Endothelial cell of umbilical vein (primary cell): ENCODE measurements at places on chromosomes 13 and 19.

GRCh38 chr13:66154354-66154753 is 1075.8 kb downstream of the PCDH9 start:
- no peak for DNase-seq

GRCh38 chr19:19192910-19193423 is 909 bp downstream of the RFXANK start:
- DNase-seq, result no peak

- peak; percentile 68 for DNase-seq
Observed at GRCh38 chr19:40797963-40798682, 868 bp upstream of the EGLN2 start.

- no peak for DNase-seq
Observed at GRCh38 chr19:30349131-30349730, 23.0 kb upstream of the ZNF536 start.

DNA sequence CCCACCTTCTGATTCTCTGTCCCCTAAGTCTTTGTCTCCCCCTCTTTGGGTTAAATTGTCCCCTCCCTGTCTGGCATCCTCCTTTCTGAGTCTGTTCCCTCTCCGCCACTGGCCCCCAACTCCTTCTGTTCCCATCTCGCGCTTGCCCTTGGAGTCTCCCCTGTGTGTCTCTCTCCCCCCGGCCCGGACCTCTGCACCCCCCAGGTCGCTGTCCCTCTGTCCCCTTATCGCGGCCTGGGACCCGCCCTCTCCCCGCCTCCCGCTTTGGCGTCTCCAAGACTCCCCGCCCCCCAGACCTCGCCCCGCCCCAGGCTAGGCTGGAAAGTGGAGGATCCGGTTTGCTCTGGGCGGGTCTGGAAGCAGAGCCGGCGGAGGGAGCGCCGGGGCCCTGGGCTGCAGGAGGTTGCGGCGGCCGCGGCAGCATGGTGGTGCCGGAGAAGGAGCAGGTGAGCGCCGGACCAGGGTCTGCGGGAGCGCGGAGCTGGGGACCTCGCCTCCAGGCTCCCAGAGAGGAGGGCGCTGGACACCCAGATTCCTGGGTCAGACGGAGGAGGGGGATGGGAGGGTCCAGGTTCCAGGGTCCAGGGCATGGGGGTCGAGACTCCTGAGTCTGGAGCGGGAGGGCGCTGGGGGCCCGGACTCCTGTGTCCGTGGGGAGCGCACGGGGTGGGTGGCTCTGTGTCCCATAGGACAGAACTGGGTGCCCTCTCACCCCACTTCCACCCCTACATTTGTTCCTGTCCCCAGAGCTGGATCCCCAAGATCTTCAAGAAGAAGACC is at the start of gene TRPM4:
TSS of gene TRPM4 (plus strand) at position 348 of the 780 bp plus-strand sequence. CDS start at position 423, 75 bp downstream.
- peak; percentile 73 for DNase-seq

- DNase-seq, result no peak
Observed at GRCh38 chr19:6983448-6983847, 37.8 kb downstream of the MBD3L2B start.

GRCh38 chr13:80655778-80656511 is 315.0 kb upstream of the SPRY2 start:
- DNase-seq, result no peak

GRCh38 chr13:86098511-86098910 is 299.3 kb upstream of the SLITRK6 start:
- DNase-seq, result no peak

DNA sequence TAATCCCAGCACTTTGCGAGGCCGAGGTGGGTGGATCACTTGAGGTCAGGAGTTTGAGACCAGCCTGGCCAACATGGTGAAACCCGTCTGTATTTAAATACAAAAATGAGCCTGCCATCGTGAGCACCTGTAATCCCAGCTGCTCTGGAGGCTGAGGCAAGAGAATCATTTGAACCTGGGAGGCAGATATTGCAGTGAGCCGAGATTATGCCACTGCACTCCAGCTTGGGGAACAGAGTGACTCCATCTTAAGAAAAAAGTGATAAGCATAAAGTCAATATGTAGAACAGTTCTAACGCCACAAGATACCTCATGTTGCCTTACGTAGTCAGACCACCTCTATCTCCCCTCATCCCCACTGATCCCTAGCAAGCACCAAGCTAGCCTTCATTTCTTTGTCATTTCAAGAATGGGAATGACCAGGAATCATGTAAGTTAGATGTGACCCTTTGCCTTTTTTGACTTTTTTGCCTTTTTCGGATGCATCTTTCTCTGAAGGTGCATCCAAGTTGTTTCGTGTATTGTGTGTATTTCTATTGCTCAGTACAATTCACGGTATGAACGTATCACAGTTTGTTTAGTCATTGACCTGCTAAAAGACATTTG is 6.4 kb downstream of the RPL21 start:
- DNase-seq, result no peak

- DNase-seq, result no peak
Observed at GRCh38 chr19:1619094-1619439, 13.8 kb upstream of the UQCR11 start.

- DNase-seq, result peak; percentile 3
Observed at GRCh38 chr13:38950987-38951386, 39.6 kb downstream of the STOML3 start.

DNA sequence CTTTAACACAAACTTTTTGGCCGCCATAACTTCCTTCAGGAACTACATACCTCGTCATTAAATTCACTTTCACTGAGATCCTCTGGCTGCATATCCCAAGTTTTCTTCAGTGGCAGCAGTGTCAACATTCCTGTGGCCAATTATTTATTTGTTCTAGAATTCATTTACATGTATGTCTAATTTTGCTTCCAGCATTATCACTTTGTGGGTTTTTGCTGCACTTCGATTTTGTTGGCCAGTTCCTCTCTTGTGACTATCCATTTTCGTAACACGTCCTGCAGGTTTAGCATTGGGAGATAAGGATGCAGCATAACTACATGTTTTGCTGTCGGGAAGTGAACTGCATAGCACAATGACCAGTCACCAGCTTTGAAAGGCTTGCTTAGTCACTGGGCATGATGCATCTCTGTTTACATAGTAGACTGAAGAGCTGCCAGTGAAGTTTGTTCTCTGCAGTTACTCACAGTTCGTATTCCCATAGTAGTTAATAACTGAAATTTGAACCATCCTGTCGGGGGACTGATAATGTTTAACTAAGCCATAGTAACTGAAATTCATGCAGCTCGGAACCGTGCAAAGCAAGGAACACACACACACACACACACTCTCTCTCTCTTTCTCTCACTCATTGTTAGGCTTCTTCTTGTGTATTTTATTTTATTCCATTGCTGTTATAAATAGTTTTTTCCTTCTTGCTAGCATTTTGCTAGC is 28.3 kb downstream of the ZNF507 start:
- peak; percentile 96 for DNase-seq

- no peak for DNase-seq
Observed at GRCh38 chr13:25686831-25687470, 315.2 kb downstream of the ATP8A2 start.

GRCh38 chr13:37263871-37264270 is 158.4 kb upstream of the CSNK1A1L start:
- DNase-seq, result no peak
